ENCODE measurements at places on chromosomes 6 and 20. TPM values are rescaled to one million over a fixed set of nuclear protein-coding genes. Genes with fewer than 3 reads are reported as not detected.

DNA sequence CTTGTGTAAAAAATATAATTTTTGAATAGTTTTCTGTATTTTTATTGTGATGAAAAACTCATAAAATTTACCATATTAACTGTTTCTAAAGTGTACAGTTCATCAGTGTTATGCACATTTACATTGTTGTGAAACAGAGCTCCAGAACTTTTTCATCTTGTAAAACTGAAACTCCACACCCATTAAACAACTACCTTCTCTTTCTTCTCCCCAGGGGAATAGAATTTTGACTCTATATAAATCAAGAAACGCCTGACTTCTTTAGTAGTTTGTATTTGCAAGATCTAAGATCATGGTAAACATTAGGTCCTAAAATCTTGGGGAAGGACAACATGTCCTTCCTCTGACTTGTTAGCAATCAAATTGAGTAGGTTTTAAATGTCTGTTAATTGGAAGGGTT, 9.1 kb downstream of the ANKRD66 start:
- DNase-seq, result no peak

DNA sequence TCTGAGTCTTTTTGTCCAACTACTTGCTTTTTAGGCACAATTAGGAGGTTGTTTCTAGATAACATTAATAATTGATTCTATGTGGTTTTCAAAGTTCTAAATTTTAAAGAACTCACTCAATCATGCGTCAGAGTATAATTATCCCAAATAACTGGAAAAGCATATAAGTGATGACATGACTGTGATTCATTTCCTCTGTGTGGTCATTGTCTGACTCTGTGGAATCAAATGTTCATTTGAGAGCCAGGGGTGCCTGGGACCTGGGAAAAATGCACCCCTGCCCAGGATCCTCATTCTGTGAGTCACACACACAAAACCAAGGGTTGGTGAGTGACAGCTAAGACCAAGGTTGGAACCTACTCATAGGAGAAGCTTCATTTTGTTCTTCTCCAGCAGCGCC, 127.1 kb upstream of the MLIP start:
- DNase-seq, result no peak

- no peak for DNase-seq
Observed at GRCh38 chr20:43800186-43800585, 73.4 kb upstream of the GTSF1L start.

DNA sequence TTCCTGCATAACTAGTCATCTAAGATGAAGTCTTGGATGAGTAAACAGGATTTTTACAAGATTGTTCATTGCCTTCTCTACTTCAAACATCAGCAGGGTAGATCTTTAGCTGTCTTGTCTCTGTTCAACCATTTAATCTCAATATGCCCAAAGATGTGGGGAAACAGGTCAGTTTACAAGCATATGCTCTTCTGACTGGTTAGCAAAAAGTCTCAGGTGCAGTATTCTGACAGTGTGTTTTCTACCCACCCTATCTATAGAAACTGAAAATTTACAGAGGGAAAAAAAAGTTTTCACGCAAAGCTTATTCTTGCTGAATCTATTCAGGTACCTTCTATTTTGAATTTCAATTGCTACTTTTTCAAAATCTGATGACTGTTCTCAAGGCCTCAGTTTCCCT, 29.0 kb downstream of the MAP3K5 start:
- DNase-seq, result no peak

- DNase-seq, result no peak
Observed at GRCh38 chr6:71551798-71552197, 263.2 kb downstream of the OGFRL1 start.

DNA sequence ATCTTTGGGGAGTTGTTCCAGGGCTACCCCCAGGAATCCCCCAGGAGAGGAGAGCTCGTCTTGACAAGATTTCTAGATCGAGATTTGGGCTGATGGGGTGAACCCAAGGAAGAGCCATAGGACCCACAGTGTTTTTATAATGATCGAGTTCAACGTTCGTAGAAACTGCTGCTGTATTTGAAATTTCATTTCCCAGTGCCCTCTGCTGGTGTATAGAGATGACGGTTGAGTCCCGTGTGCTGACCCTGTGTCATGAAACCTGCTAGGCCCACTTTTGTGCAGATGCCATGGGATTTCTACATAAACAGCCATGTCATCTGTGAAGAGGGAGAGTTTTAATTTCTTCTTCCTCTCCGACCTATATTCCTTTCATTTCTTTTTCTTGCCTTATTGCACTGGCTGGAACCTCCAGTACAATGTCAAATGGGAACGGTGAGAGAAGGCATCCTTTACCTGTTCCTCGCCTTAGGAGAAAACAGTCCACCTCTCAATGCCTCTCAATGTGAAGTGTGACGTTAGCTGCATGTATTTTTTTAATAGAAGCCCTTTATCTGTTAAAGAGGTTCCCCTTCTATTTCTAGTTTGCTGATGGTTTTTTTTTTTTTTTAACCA, 28.6 kb upstream of the NTSR1 start:
- peak; percentile 64 for DNase-seq

DNA sequence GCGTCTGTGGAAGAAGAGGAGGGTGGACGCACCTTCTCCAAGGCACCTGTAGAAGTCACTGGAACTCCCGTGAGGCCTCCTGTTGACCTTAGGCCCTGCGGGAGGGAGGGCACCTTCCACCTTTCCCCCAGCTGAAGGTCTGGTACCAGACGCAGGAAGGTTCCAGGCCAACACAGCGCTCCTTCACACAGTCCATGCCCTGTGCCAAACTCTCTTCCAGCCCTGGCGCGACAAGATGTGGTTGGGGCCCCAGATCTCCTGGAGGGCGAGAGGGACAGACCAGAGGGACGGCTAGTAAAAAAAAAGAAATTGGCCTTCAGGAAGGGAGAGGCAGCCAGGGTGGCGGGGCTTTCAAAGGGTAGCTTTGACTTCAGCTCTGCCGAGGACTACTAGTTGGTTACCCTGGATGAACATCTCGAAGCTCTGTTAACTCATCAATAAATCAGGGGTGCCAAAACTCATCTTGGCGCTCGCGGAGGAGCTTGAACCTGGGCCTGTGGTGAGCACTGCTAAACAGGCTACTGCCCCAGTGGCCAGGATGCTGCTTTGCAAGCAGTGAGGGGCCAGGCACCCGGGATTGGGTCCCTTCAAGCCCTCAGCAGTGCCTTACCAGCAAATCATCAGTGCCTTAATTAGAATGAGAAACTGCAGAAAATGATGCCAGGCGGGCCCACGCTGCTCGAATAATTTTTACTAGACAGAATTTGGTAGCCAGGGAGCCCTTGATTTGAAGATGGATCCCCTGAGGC, 14.9 kb downstream of the AARS2 start:
- DNase-seq, result no peak

DNA sequence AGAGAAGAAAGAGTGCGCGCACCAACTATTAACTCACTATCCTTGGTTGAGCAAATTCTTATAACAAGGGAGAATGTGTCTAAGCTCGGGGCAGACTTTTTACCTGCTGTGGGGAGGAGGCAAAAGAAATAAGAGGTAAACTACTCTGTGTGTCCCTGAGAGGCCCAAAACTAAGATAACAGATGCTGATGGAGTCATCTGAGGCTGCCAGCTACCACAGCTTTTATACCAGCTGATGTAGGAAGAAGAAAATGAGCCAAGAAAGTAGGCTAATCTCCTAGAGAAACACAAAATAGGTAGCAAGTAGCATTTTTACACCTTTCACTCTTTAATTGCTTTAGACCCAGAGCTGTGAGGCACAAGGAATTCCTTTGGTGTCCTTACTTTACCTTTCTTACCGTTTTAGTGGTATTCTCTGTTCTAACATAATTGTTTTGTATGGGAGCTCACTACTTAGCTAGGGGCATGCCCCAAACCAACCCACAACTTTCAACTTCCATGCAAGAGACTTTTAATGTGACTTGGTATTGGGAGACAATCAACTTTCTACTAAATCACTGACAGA, 27.8 kb upstream of the PIM1 start:
- DNase-seq, result no peak

DNA sequence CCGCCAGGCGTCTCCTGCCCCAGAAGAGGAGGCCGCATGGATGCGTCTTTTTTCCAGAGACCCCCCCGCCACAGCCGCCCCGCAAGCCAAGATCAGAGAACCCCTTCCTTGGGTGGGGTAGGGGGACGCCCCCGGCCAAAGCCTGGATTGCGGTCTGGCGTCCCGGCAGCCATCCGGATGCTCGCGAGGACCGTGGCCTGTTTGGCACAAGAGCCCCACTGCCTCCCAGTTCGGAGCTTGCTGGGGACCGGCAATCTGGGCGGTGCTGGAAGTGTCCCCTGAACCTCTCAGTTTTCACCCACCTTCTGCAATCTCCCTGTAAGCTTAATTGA, 924 bp downstream of the FAM162B start:
- DNase-seq, result no peak

- no peak for DNase-seq
Observed at GRCh38 chr6:44235269-44235668, 11.6 kb upstream of the HSP90AB1 start.

DNA sequence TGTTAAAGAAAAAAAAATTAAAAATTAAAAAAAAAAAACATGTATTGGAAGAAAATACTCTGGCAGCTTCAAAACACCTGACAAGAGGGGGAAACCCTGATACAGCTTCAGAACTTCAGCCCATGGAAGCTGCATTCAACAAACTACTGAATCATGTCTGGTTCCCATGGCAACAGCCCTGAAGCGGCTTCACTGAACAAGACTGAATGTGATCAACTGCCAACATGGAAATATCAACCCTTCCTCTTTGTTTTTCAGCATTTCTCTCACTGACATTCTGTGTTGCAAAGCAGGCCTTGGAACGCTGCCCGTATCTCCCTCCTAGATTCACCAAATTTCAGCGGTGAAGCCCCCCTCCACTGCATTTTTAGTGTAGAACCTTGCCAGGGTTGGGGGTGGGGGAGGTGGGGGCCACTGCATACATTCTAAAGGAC, 91.3 kb upstream of the SHLD1 start:
- DNase-seq, result no peak

DNA sequence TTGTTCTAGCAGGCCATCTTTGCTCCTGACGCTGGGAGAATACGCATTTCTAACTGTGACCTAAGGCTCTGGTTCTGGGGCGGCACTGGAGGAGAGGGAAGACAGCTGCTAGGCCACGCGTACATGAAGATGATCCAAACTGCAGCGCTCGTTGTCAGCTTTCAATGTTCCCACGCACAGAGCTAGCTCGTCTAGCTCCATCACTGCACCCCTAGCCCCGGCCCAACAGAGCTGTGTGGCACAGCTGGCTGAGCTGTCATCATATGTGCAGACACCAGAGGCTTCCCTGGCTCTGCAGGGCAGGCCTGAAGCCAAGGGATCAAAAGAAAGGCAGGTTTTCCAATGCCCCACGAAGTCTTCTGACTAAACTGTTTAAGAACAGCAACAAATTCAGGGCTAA, 124.7 kb downstream of the IRF4 start:
- DNase-seq, result no peak

DNA sequence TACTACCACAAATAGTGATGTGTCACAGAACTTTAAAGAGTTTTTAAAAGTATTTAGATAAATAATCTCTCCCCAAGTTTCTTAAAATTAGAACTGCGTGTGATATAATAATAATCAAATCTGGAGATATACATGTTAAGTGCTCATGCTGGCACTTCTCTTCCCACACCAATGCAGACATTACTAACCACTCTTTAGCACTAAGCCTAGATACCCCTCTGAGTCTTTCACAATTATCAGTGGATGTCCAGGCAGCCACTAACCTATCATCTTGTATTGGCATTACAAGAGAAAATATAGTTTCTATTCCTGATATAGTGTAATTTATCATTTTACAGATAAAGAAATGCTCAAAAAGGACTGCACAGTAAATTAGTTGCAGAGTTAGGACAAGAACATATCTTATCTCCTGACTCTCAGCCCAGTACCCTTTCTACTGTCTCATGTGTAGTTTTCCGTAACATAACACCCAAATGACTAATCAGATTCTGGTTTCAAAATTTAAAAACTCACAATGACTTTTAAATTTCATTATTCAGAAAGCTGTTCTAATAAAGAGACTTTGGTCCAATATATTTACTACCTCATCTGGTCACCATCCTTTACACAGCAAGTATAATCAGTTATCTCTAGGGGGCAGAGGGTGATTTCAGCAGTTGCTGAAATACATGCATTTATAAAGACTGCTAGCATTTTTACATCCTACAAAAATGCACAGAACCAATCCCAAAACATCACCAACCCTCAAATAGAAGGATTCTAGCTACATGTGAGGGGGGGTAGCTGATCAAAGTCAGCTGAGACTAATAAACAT, 215.5 kb upstream of the MCHR2 start:
- no peak for DNase-seq

- no peak for DNase-seq
Observed at GRCh38 chr6:139764498-139764986, 390.1 kb upstream of the CITED2 start.

GRCh38 chr6:79168695-79168980, 65.8 kb downstream of the HMGN3 start:
- no peak for DNase-seq

- no peak for DNase-seq
Observed at GRCh38 chr6:144320741-144321140, 35.6 kb downstream of the UTRN start.

GRCh38 chr6:18165751-18166150, 10.5 kb downstream of the KDM1B start:
- no peak for DNase-seq

DNA sequence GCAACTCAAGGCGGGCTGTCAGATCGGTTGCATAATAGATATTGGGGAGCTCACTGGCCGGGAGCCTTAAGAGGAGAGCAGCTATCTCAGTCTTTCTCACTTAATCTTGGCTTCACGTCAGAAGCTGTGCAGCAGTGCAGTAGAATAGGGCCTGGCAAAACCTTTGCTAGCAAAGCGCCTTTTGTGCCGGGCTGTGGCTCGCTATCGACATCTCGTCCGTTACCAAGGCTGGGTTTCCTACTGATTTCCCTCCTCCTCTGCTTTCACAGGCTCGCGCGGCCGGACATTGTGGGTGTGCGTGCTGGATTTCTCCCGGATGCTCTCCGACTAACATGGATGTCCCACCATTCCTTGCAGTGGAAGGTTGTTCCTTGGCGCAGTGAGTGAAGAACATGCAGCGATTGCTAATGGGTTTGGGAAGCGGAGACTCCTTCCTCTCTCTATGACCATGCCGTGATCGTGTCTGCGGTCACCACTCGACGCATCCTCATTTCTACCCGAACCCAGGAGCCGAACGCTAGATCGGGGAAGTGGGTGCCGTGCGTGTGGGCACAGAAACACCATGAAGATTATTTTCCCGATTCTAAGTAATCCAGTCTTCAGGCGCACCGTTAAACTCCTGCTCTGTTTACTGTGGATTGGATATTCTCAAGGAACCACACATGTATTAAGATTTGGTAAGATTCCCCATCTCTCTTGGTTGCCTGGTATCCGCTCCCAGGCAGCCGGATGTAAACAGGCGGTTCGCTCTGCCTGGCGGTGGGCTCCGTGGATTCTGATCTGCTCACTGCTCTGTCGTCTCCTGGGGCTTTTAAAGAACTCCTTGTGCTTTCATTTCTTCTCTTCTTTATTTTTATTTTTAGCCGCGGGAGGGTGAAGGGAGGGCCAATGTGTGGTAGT, 5.5 kb downstream of the GRIK2 start:
- DNase-seq, result no peak

SNTA1 gene
- total RNA-seq, result 85.6 TPM

RNASET2 gene
- 246 TPM for total RNA-seq

TRIM15 gene
- total RNA-seq, result not detected

TP53TG5 gene
- total RNA-seq, result not detected

PHF20 gene
- 27.8 TPM for total RNA-seq

PXMP4 gene
- total RNA-seq, result 3.8 TPM

NRSN1 gene
- total RNA-seq, result not detected

SLC39A7 gene
- 14.0 TPM for total RNA-seq

FRK gene
- total RNA-seq, result not detected

ARFGEF3 gene
- total RNA-seq, result not detected

CEBPB gene
- total RNA-seq, result 24.4 TPM

VWA7 gene
- 0.34 TPM for total RNA-seq

ADTRP gene
- total RNA-seq, result not detected

NNAT gene
- total RNA-seq, result not detected

LINC00237 gene
- total RNA-seq, result 0.14 TPM

SLC17A2 gene
- not detected for total RNA-seq

MAS1 gene
- total RNA-seq, result not detected

Measured in Karpas-422 (cell line).